ENCODE measurements at places on chromosomes 12 and 14. TPM values are rescaled to one million over a fixed set of nuclear protein-coding genes. Genes with fewer than 3 reads are reported as not detected.

DNA sequence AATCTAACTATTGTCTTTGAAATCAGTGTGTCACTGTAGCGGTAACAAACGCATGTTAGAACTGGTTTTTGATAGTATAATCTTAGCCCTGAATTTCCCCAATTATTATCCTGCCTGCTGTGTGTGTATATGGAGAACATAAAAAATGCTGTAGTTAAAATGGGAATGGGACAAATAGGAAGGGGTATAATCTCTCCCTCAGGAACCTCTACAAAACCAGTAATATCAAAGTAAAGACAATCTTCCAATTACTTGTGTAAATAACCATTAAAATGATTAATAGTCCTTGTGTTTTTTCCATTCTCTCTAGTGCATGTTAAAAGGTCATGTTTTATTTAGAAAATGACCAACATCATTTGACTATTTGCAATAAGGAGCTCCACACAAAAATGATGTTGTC, 200.1 kb upstream of the TMTC1 start:
- DNase-seq, result no peak

DNA sequence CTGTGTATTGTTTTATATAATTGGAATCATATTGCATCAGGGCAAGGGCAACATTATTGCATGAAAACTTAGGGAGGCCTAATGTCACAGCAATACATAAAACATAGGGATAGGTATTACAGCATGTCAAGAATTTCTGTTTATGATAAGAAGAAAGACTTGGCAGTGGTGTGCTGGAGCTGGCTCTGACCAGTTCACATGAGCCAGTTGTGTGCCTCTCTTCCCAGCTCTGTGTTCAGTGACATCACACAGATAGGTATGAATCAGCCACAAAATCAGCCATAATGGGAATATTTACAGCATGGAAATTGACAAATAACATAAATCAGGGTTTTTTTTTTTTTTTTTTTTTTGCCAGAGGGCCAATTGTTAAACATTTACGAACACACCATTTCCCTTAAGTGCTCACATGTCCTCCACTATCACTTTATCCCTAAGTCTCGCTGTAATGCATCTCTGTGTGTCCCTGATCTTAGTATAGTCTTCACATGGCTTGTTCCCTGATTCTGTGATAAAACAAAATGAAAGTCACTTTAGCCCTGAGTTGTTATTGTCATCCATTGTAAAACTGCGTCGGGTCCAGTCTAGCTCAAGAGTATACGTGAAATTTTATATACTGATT, 31.9 kb upstream of the ACSM4 start:
- no peak for DNase-seq

GRCh38 chr12:46934374-46935111, 108.7 kb upstream of the SLC38A4 start:
- DNase-seq, result no peak

DNA sequence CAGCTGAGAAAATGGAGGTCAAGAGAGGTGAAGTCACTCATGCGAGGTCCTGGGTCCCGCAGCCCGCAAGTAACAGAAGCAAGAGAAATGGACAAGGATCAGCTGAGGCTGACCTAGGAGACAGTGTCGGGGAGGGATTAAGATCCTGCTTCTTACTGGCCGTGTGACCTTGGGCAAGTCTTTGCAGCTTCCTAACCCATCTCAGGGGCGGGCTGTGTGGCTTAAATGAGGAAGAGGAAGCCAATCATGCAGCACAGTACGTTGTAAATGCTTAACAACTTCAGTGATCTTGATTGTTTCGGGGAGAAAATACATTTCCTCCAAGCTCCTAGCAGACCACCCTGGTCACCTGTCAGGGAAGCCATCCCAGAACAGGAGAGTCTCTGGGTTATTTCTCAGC, 7.1 kb upstream of the PGF start:
- no peak for DNase-seq

Gene DDX47
- 269 TPM for total RNA-seq

Gene MYH6
- total RNA-seq, result not detected

Gene NGB
- not detected for total RNA-seq

Gene KCNC2
- not detected for total RNA-seq
